Neural crest cell (in vitro differentiated cells): ENCODE measurements at places on chromosomes 2 and 18.

GRCh38 chr2:221480163-221480562 lies 91.9 kb downstream of the EPHA4 start:
- no peak for DNase-seq

DNA sequence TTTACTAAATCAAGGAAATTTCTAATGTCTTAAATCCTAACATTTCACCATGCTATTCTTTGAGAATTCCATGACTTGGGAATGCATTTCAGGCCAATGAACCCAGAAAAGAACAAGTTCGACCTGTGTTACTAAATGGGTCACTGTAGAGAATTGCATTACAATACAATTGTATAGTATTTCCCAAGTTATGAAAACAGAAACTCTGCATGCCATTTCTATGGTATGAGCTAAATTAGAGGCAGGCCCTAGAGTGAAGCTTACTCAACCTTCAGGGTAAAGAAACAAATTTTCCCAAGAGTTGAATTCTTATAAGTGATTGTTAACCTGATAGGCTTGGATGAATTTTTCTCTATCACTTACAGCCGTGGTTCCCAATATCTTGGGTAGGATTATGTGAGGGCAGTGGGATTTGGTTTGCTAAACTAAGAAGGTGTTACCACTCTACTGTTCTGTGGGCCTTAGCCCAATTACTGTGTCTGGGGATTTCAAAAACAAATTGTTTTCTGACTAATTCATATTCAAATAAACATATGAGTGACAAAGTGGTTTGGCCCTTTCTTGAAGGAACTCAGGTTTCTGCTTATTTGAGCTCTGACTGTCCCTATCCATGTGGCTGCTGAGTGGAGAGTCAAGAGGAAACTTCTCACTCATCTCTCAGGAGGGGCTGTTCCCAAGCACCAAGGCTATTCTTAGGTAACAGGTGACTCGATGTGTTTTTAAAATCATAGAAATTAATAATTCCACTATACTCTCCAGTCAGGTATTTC lies 11.2 kb upstream of the SERPINB7 start:
- no peak for DNase-seq

- no peak for DNase-seq
These were observed 223.0 kb downstream of the ICOS start for GRCh38 chr2:204159526-204159925.

DNA sequence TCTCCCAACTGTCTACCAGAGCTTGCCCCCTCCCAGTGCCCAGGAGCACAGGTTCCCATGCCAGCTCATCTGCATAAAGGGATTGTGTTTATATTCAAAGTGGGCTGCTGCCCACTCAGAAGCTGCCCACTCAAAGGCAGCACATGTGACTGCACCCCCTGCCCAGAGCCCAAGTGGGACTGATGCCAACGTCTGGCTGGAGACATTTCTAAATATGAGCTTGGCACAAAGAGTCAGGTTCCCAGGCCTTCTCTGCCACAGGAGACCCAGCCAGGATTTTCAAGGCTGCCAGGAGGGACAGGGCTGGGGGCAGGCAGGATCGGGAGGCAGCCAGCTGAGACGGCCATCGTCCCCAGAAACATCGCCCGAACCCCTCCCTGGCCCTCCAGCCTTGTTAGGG lies 67.1 kb downstream of the ZBTB7C start:
- no peak for DNase-seq

DNA sequence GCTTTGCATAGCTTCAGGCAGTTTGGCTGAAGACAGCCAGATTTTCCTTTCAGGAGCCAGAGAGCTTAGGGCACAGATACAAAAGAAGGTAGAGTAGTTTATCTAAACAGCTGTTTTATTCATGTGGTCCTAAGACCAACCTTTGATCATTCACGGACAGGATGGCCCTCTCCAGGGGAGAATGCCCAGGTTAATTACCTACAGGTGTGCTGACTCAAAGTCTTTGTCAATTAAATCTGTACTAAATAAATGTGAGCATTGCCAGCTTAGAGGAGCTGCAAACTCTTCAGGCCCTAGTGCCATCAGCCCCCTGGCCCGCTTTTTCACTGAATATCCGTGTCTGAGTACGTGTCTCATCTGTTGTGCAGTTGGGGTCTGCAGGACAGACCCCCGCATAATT lies 554.7 kb downstream of the NUP35 start:
- no peak for DNase-seq

DNA sequence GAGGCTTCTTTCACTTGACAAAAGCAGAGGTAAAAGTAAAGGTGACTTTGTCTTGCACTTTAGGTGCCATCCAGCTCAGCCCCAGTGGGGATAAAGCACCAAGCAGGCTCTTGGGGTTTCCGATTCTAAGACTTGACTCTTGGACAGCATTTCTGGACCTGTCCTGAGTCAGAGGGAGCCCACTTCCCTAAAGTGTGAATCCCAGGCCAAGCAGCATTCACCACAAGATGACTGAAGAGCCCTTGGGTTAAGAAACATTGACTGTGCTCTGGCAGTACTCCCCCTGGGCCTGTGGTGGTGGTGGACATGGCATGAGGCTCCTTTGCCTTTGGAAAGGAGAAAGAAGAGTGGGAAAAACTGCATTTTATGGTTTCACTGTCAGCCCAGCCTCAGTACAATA lies 638.0 kb upstream of the VRK2 start:
- DNase-seq: no peak

DNA sequence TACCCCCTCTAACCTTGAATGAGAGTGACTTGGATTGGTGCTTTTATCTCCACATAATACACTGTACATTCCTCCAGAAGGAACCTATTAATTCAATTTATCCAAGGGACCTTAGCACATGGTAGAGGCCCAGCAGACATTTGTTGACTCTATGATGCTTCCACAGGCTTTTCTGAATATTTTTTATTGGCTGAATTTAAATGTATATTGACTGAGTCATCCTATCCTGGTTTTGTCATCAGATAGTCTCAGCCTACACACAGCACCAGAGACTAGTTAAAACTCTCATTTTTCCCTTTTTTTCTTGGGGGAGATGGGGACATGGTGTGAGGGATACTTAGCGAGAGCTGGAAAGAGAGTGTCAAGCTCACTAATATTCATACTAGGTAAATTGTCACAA lies 101.6 kb downstream of the LRRC30 start:
- DNase-seq: no peak

DNA sequence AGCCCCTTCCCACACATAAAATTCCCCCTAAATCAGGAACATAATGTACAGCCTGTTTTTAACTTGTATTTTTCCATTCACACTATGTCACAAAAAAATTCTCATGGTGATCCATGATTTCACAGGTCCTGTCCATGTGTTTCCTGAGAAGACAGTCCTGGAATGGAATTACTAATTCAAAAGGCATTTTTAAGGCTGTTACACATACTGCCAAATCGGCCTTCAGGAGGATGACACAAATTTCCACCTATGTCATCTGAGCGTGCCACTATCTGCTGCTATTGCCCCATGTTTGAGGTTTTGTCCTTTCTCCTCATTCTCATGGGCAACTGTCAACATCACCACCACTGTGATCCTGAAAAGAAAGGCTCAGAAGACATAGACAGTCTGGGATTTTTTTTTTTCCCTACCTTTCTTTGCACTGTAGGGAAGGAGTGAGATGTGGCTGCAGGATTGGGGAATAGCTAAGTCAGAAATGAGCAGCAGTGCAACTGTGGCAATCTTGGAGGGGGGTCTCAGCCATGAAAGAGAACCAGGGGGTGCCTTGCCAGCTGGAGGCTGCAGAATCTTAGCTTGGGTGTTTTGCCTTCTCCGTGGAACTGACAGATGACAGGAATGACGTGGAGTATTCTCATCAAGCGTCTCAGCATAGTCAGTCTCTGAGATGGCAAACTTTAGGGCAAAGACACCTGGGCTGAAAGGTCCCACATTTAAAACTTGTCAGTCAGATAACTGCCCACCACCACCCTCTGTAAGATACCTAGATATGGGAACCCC lies 73.4 kb downstream of the MARCHF4 start:
- DNase-seq: no peak

DNA sequence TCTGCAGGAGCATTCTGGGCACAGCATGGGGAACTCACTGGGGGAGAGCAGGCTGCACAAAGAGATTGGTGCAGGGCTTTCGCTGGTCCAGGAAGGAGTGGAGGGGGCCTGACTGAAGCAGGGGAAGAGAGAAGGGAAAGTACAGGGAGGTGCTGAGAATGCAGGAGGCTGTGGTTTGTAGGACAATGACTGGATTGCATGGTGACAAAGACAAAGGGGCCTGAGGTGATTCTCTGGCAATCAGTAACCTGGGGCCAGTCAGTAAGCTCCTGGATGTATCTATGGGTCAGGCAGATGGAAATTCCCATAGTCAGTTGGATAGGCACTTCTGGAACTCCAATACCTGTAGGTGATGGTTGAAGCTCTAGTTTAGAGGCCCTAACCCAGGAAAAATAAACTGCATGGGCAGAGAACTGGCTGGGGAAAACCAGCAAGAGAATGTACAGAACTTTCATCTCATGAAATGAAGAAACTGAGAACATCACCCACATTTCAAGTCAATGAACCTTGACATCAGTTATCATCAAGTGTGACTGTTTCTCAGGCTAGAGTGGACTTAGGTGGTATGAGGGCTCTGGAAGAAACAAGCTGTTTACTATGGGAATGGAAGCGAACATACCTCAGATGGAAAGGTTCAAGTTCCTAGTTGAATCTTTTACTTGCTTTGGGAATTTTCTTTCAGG lies 193.2 kb downstream of the TPGS2 start:
- no peak for DNase-seq

- no peak for DNase-seq
These were observed 18.4 kb downstream of the RIOK3 start for GRCh38 chr18:23471486-23471885.

DNA sequence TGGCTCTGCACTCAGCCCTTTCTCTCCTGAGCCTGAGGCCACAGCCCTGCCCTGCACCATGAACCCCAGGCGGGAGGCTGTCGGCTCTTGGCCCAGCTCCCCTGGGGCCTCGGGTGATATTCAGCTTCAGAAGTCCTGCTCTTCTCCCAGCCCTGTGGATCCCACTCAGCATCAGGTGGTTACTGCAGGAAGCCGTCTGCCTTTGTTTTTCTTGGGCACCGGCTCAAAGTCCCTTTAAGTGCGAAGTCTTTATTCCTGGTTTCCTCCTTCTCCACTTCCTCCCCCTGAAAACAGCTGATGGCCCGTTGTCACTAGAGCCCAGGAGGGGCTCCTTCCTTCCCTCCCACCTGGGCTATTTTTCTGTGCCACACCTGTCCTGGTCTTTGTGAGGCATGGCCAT lies 161.5 kb upstream of the BCL2L11 start:
- no peak for DNase-seq

- no peak for DNase-seq
These were observed 311.2 kb downstream of the LPIN1 start for GRCh38 chr2:12057436-12058166.

- DNase-seq: no peak
These were observed 23.4 kb downstream of the CHCHD5 start for GRCh38 chr2:112607680-112608438.

DNA sequence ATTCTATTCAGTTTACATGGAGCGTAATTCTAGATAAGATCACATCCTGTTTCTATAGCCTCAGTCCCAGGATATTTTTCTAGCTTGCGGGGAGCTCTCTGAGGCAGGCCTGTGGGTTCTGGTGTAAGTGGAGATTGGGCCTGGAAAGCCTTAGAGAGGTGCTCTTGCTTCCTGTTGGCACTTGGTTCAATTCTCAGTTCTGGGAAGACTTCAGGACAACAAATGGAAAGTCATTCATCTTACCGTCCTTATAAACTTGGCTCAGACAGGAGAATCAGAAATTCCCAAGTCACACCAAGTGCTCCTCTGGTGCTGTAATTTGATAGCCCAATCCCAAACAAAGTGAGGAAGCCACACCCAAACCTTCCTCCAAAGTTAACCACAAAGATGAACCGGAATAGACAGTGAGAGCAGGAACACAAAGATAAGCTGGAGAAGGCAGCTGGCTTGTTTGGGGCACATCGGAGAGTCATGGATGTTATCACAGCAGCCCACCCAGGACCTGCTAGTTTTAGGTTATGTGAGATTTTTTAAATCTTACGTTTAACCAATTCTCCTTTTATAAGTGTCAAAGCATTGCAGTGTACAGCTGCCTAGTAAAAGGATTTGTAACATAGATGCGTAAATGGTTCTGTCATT lies 144.3 kb upstream of the MAP3K20 start:
- DNase-seq: no peak

DNA sequence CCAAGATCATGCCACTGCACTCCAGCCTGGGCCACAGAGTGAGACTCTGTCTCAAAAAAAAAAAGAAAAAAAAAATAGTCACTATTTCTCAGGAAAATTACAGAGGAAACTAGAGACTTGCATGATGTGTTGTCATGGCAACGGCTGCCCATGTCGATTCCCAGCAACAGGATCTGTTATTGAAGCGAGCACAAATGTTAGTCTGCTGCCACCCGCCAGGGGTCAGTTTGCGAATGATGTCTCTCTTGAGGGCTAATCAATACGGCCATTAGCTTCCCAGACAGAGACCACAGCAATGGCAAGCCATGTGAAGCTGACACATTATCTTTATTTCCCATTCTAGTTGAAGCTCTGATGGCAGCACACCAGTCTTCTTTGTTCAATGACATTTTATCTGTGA lies 32.4 kb upstream of the ACYP2 start:
- DNase-seq: peak; percentile 35

GRCh38 chr18:55794288-55795052 lies 206.5 kb upstream of the TCF4 start:
- DNase-seq: no peak

DNA sequence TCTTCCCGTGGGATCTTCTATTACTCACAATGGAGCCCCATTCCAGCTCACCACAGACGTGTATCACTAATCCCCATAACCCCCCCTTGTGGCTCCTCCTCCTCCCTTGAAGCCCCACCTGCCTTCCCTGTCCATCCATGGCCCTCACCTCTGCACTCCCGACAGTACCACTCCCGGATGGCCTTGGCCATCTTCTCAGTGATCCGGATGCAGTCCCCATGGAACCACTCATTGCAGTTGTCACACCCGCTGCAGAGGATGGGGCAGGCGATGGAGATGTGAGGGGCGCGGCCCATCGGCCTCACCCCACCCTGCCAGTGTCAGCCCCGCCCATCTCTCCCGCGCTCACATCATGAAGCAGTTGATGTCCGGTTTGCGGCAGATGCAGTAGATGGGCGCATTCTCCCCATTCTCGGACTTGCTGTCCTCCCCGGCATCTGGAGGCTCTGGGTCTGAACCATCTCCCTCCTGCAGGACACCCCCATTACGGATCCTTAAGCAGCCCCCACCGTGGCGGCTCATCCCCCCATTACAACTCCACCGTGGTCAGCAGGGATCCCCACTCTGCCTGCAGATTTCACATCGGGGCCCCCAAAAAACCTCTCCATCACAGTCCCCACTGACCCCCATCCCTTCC lies 983 bp downstream of the CXXC1 start:
- no peak for DNase-seq
